Activated naive CD4-positive, alpha-beta T cell treated with anti-CD3 and anti-CD28 coated beads, Interleukin-2, amount 50 U/mL, for 16 hours (primary cell): ENCODE measurements at places on chromosomes 1 and 21.

GRCh38 chr1:29121936-29122681 lies 1.6 kb downstream of the TMEM200B start:
- DNase-seq, result peak; percentile 19

DNA sequence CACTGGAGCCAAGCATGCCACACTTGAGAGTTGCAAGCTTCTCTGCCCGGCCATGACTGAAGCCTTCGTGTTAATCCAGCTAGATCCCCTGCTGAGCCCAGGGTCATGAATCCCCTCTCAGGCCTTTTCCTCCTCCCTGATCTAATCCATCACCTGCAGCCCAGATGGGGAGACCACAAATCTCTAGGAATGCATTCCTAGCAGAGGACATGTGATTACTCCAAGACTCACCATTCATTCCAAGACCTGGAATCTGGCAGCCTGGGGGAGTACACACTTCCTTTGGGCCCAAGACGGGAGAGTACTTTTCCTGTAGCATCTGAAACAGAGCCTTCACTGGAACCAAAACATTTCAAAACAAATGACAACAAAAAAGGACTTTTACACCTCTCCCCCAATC lies 269.3 kb upstream of the NFIA start:
- no peak for DNase-seq

DNA sequence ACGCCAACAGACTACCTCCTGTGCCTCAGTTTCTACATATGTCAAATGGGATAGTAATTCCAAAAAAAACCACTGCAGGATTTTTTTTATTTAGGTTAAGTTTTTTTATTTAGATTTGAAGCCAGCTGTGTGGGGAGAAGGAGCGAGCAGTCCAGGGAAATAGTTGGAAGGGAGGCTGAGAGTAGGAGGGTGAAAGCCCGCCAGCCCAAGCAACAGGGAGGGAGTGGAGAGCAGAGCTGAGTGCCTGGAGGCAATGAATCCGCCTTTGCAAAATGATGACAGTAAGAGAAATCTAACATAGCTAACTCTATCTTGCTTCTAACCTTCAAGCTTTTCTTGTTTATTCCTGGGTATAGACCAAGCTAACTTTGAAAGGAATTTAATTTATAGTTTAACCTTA lies 15.6 kb upstream of the C1orf198 start:
- no peak for DNase-seq

DNA sequence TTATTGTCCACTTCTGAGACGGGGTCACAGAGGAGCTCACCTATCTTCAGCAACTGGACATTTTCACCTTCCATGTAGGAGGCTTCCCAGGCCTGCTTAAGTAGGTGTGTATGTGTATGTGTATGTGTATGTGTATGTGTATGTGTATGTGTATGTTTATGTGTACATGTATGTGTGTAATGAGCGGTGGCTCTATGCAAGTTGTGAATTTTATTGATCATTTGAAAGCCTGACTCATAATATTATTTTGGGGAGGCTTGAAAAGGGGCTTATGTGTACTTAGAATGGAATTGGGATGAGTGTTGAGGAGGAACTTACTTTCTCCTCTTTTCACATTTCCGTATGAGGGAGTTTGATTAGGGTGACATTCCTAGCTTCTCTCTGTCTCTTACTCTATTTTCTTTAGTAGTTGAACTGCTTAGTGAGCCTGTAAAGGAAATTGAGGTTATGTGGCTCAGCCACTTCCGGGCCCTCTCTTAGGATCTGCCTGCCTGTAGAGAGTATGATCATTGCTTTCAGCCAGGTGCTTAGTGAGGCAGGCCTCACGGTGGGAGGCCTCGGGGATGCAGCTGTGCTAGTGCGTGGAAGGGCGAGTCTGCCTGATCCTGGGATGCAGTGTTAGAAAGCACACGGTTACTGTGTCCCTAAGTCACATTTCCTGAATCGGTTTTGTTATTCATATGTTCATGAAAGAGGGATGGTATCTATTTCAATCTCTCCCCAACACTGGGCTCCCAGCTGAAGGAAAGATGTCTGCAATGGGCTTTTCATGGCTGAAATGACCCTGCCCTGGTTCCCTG lies 61.0 kb downstream of the IER5 start:
- DNase-seq, result peak; percentile 59

- no peak for DNase-seq
Measured at GRCh38 chr1:60657926-60658325, 424.4 kb upstream of the NFIA start.

DNA sequence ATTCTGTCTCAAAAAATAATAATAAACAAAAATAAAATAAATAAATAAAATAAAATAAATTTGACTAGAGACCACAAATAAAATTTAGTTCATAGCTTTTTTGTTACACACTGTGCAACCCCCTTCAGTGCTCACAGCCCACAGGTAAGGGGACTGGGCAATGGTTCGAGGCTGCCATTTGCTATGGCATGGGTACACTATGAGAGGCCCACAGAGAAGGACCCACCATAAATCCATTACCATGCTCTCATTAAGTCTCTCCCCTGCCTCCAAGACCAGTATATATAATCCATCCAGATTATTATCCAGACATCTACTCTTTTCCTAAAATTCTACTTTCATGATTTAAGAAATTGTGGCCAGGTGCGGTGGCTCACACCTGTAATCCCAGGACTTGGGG lies 8.7 kb upstream of the RIT1 start:
- DNase-seq, result no peak

DNA sequence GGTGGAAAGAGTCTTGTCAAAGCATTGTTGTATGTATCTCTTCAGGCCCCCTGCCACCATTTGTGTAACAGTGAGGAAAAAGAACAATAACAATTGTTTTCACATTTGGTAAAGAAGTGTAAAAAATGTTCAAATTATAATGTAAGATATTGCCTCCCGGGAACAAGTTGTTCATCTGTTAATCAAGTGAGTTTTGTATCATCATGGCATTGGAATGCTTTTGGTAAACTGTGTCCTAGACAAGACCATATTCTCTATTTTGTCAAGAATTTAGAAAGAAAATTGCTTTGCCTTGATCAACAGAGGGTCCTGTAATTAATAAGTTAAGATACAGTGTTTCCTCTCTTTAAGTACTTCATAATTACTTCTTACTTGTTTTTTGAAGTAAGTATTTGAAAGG lies 692.0 kb upstream of the NR5A2 start:
- no peak for DNase-seq

DNA sequence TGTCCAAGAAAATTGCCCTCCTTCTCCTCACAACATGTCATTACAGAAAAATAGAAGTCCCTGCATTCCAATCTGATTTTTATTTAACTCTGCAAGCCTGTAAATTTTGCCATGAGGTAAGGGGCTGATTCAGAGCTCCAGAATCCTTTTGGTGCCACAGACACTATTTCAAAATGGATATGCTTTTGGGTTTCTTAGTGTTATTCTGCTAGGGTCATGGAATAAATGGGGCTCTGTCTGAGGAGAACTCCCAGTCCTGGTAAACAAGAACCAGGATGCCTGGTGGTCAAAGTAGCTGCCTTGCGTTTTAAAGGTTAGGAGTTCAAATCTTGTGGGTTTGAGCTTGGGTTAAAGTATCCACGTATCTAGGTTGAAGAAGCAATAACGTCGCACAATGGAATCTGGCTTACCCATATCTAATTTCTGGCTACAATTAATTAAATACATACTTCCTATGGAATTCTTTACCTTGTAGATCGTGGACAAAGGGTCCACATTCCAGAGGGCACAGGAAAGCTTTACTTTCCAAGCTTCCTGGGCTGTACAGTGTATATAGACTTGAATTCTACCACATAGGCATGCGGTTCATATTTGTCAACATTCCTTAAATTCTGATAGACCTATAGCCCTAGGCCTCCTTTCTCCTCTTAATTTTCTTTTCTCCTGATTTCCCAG lies 98.0 kb upstream of the CDC42BPA start:
- no peak for DNase-seq

- DNase-seq, result no peak
Measured at GRCh38 chr1:72122099-72122880, 160.0 kb downstream of the NEGR1 start.
